ENCODE measurements at places on chromosomes 2 and 18.

DNA sequence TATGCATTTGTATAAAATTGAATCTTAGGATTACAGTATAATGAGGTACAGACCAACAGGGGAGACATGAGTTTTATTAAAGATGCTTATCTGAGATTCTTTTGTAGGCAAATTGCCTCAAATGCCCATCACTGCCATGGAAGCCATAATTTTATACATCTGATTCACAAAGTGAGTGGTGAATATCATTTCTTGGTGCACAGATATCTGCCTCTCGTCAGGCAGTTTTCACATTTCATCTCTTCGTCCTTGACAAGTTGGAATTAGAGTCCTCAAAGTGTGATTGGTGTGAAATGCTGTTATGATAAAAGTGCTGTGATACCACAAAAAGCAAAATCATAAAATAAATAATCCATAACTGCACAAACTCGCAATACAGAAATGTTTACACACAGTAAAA lies 1602.8 kb upstream of the DDX18 start:
- no peak for DNase-seq

- DNase-seq = no peak
Measured at GRCh38 chr18:65671621-65672415, 79.0 kb upstream of the CDH7 start.

GRCh38 chr2:213172641-213173040 lies 21.2 kb upstream of the IKZF2 start:
- no peak for DNase-seq

DNA sequence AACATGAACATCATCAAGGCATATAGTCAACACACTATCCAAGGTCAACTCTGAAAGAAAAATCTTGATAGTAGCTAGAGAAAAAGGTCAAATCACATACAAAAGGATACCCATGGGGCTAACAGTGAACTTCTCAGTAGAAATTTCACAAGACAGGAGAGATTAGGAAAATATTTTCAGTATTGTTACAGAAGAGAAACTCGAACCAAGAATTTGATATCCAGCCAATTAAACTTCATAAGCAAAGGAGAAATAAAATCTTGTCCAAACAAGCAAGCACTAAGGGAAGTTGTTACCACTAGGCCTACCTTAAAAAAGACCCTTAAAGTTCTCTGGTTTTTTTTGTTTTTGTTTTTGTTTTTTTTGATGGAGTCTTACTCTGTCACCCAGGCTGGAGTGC lies 242.5 kb downstream of the EXOC6B start:
- DNase-seq = no peak

- DNase-seq = no peak
Measured at GRCh38 chr2:159976527-159977160, 85.8 kb downstream of the PLA2R1 start.

DNA sequence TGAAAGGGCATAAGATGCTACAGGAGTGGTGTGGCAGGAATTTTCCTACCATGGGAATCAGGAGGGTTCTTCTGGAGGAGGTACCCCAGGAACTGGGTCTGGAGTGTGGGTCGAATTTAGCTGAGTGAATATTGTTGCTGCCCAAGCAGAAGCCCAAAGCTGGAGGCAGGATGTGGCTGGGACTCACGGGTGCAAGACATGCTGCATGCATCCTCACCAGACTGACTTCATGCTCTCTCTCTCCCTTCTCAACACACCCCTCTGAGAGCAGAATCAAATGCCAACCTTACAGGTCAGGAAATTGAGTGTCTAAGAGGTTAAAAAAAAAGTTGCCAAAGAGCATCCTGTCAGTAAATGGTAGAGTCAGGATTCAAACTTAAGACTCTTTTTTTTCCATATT lies 78.8 kb upstream of the TTC39C start:
- no peak for DNase-seq

DNA sequence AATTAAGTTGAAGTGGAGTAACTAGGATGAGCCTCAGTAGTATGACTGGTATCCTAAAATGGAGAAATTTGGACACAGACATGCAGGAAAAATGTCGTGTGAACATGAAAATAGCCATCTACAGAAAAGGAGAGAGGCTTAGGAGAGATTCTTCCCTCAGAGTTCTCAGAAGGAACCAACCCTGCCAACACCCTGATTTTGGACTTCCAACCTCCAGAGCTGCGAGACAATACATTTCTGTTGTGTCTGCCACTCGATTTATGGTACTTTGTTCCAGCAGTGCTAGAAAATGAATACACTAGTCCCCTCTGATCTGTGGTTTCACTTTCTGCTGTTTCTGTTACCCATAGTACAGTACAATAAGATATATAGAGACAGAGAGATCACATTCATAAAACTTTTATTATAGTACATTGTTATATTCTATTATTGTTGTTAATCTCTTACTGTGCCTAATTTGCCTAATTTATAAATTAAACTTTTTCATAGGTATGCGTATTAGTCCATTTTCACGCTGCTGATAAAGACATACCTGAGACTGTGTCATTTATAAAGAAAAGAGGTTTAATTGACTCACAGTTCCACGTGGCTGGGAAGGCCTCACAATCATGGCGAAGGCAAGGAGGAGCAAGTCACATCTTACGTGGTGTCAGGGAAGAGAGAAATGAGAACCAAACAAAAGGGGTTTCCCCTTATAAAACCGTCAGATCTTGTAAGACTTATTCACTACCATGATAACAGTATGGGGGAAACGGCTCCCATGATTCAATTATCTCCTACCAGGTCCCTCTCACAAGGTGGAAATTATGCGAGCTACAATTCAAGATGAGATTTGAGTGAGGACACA lies 41.3 kb downstream of the PLEKHA3 start:
- DNase-seq = no peak

Data from stimulated activated CD4-positive, alpha-beta T cell treated with anti-CD3 and anti-CD28 coated beads, Interleukin-1b, Interleukin-23, amount 100 ng/mL, for 24 hours (primary cell).